Gastrocnemius medialis (tissue), 4 donors: ENCODE measurements at places on chromosomes 7 and 10. TPM values are rescaled to one million over a fixed set of nuclear protein-coding genes. Genes with fewer than 3 reads are reported as not detected.

Gene NPFFR1
- not detected for total RNA-seq

Gene PPIA
- 487 TPM for total RNA-seq

DNA sequence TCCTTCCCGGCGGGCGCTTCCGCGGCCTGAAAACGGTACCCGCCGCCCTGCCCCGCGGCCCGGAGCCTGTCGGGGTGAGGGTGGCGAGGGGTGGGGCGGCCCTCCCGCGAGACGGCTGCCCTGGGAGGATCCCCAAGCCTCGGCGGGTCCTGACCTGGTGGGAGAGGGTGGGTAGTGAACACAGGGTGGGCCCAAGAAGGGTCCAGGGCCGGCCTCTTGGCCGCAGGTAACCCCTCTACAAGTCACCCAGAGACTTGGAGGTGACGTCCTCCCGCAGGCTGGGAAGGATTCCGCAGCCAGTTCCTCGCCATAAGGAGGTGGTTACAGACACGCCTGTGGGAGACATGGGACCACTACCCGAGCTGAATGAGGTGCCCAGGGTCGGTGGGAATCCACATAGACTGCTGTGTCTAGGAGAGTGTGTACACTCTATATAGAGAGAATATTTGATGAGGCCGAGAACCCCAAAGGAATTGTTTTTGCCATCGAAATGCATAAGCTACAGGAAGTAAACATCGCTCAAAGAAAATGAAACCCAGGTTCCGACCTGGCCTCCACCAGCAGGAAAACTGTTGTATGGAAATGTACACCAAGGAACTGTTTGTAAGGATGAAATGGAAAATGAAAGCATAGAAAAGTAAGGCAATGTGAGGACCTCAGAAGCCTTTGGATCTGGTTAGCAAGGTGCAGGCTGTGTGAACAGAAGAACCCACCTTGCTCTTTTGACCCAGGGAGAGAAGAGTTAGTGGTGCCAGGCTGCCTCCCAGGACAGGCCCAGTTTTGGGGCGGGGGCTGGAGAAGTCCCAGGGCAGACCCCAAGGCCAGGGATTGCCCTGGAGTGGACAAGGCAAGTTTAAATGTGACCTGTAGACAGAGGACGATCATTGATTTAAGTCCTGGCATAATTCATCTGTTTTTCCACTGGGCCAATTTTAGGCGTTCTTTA lies 659 bp downstream of the OPTN start:
- H3K4me1 ChIP-seq = peaks cover 40% of the 10 kb centered on the region
- peak overlapping the region; percentile 96 for H3K27ac ChIP-seq
- no peaks in the 10 kb centered on the region for H3K36me3 ChIP-seq
- peak; percentile 60 for DNase-seq
- peak overlapping the region; percentile 78 for H3K4me3 ChIP-seq
- no peaks in the 10 kb centered on the region for H3K27me3 ChIP-seq

- H3K27me3 ChIP-seq = no peaks in the 10 kb centered on the region
- no peak overlapping the region for H3K27ac ChIP-seq
- H3K4me1 ChIP-seq = no peaks in the 10 kb centered on the region
- no peak for DNase-seq
- no peaks in the 10 kb centered on the region for H3K36me3 ChIP-seq
- H3K4me3 ChIP-seq = no peak overlapping the region
These were observed 54.6 kb upstream of the NRG3 start for GRCh38 chr10:81820418-81820817.

- H3K27ac ChIP-seq = peak overlapping the region; percentile 100
- peak; percentile 60 for DNase-seq
- H3K27me3 ChIP-seq = no peaks in the 10 kb centered on the region
- peaks cover 36% of the 10 kb centered on the region for H3K4me1 ChIP-seq
These were observed 7.9 kb downstream of the HSPB1 start for GRCh38 chr7:76310102-76310957.

DNA sequence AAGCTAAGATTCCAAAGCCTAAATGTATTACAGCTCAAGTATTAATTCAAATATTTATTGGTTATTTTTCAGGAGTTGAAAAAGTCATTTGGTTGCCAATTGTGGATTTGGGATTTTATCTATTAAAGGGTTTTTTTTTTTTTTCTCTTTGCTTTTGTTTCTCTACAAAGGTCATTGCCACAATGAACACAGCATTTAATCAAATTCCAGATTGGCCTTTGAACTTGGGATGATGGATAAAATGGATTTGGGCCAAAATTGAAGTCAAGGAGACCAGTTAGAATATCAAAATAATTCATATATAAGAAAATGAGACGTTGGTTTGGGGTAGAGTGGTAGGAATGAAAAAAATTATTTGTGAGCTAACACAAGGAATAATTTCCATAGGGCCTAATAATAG lies 9.6 kb downstream of the LIPN start:
- DNase-seq = no peak
- no peak overlapping the region for H3K4me3 ChIP-seq
- no peaks in the 10 kb centered on the region for H3K27me3 ChIP-seq
- no peaks in the 10 kb centered on the region for H3K36me3 ChIP-seq

GRCh38 chr7:21883069-21883468 lies 62.6 kb downstream of the CDCA7L start:
- DNase-seq = no peak
- no peak overlapping the region for H3K27ac ChIP-seq
- H3K4me3 ChIP-seq = no peak overlapping the region
- H3K27me3 ChIP-seq = no peaks in the 10 kb centered on the region
- H3K36me3 ChIP-seq = no peaks in the 10 kb centered on the region
- H3K4me1 ChIP-seq = no peaks in the 10 kb centered on the region

- H3K4me1 ChIP-seq = no peaks in the 10 kb centered on the region
- H3K27ac ChIP-seq = no peak overlapping the region
- H3K36me3 ChIP-seq = no peaks in the 10 kb centered on the region
- no peak for DNase-seq
- H3K27me3 ChIP-seq = no peaks in the 10 kb centered on the region
These were observed 11.2 kb upstream of the ARPC1A start for GRCh38 chr7:99314504-99314903.

- no peak for DNase-seq
- no peak overlapping the region for H3K27ac ChIP-seq
- no peaks in the 10 kb centered on the region for H3K27me3 ChIP-seq
- H3K36me3 ChIP-seq = no peaks in the 10 kb centered on the region
These were observed 538.5 kb downstream of the SUGCT start for GRCh38 chr7:40673285-40673684.

DNA sequence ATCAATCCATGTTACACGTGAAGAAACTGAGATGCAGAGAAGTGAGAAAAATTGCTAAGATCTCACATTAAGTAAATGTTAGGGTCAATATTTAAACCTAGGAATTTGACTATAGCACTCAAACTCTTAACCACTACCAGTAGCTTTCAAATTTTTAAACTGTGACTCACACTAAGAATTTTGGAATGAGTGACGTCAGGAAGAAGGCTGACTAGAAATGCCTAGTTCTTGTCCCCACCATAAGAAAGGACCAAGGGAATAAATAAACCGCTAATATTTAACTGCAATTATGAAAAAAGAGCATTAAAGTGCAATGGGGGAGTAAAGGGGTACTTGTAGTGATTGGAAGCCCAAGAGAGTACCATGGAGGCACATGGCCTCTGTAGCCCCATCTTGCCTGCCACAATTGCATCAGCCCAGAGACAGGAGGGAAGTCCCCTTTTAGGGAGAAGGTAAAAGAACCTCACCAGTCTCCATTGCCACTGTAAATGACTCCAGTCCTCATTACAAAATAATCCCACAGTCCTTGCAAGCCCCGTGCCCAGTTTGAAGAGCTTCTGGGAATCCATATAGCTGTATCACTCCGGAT lies 3.5 kb upstream of the AKR1B1 start:
- no peak overlapping the region for H3K27ac ChIP-seq
- no peak for DNase-seq
- no peaks in the 10 kb centered on the region for H3K27me3 ChIP-seq
- H3K36me3 ChIP-seq = no peaks in the 10 kb centered on the region

- no peaks in the 10 kb centered on the region for H3K4me1 ChIP-seq
- no peaks in the 10 kb centered on the region for H3K27me3 ChIP-seq
- H3K27ac ChIP-seq = no peak overlapping the region
- peaks cover 4% of the 10 kb centered on the region for H3K36me3 ChIP-seq
- no peak for DNase-seq
These were observed 259.0 kb downstream of the BBS9 start for GRCh38 chr7:33388332-33388731.

GRCh38 chr10:97919012-97919411 lies 69.4 kb downstream of the GOLGA7B start:
- peaks cover 8% of the 10 kb centered on the region for H3K4me1 ChIP-seq
- no peak overlapping the region for H3K4me3 ChIP-seq
- H3K36me3 ChIP-seq = no peaks in the 10 kb centered on the region
- DNase-seq = no peak
- no peaks in the 10 kb centered on the region for H3K27me3 ChIP-seq

DNA sequence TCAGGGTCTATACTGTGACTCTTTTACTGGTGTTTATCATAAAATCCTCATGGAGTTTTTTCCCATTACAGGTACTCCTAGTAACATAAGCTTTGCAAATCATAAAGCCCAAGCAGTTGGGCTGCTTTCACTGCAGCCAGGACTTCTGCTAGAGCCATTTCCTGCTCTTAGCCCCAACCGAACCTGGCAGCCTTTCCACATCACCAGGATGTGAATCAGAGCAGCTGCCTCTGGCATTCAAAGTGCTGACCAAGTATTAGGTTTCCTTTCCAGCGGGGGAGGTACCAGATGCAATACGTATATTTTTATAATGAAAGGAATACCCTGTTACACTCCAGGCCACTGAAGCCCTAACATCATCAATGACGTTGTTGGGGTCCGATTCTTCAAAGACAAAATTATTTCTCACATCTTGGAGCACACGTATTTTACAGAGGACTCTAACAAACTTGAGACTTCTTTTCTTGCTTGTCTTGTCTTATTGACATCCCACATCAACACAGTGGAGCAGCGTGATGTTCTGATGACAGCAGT lies 3.6 kb upstream of the HTR5A start:
- no peak overlapping the region for H3K4me3 ChIP-seq
- peaks cover 6% of the 10 kb centered on the region for H3K4me1 ChIP-seq
- H3K27ac ChIP-seq = peak overlapping the region; percentile 46
- H3K27me3 ChIP-seq = no peaks in the 10 kb centered on the region
- peak; percentile 17 for DNase-seq
- H3K36me3 ChIP-seq = no peaks in the 10 kb centered on the region

DNA sequence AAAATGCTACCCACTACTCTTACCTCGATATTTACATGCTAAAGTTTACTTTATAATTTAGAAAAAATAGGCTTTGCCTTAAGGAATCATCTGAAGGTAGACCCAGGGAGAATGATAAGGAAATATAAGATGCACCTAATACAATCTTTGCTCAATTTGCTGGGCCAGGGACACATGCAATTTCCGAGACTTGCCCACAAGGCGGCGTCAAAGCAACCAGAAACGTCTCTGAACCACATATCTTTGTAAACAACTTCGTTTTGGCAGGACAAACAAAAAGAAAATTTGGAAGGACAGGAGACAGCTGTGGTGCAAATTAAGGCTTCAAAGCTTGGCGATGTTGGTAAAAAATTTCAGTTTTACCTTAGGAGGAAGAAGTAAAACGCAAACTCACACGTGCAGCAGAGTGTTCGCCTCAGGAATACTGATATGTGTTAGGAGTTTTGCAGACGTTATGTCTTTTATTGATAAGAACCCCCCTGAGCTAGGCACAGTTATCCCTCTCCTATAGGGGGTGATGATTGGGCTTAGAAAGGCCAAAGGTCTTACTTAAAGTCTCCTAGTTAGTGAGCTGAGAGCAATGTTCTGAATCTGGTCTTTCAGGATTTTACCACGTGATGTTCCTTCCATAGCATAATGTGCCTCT lies 134.3 kb downstream of the PRKCQ start:
- H3K4me1 ChIP-seq = peaks cover 11% of the 10 kb centered on the region
- H3K27ac ChIP-seq = peak overlapping the region; percentile 83
- peak; percentile 66 for DNase-seq
- no peaks in the 10 kb centered on the region for H3K27me3 ChIP-seq
- no peak overlapping the region for H3K4me3 ChIP-seq
- H3K36me3 ChIP-seq = no peaks in the 10 kb centered on the region

DNA sequence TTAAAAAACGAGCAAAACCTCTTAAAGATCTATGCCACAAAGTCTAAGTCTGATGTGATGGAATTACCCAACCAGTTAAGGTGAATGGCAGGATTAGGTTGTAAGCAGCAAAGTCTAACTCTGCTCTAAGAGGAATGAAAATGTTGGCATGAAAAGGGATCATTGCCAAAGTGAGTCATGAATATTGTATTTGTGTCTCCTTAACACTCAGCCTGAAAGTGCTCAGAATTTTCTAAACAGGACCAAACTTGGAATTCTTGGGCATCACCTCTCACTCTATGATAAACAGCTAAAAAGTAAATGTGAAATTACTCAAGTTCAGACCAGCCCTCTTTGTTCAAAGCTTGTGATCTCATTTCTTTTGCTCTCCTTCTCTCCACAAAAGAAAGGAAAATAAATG lies 27.0 kb downstream of the PPP1R3A start:
- DNase-seq = no peak
- H3K27me3 ChIP-seq = no peaks in the 10 kb centered on the region
- peak overlapping the region; percentile 88 for H3K27ac ChIP-seq
- no peaks in the 10 kb centered on the region for H3K36me3 ChIP-seq
- peaks cover 63% of the 10 kb centered on the region for H3K4me1 ChIP-seq

- H3K36me3 ChIP-seq = no peaks in the 10 kb centered on the region
- DNase-seq = no peak
- H3K4me1 ChIP-seq = peaks cover 38% of the 10 kb centered on the region
These were observed 677 bp downstream of the TSPAN14 start for GRCh38 chr10:80454513-80455460.

DNA sequence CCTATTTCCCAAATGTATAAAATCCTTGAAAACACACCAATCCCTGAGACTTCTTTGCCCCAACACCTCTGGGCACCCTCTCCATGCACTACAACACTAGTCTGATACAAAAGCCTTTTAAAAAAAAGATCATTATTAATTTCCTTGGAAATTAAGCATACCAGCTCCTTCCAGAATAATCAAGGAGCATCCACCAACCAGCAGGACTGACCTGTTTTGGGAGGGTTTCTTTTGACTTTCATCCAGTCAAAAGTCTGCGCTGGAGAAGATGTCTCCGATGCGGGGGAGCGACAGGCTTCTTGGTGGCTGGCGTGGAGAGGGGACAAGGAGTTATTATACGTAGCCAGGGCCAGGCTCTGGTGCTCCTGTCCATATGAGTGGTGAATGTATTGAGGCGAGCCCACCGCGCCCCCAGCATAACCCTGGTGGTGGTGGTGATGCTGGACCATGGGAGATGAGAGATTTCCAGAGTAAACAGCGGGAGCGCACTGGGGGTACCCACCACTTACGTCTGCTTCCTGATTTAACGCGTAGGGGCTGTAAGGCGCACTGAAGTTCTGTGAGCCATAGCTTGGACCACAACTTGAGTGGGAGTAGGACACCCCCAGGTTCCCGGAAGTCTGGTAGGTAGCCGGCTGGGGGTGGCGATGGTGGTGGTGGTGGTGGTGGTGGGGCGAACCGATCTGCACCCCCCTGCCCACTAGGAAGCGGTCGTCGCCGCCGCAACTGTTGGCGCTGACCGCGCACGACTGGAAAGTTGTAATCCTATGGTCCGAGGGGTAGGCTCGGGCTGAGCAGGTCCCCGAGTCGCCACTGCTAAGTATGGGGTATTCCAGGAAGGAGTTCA lies 527 bp downstream of the HOXA1 start:
- peak overlapping the region; percentile 97 for H3K4me3 ChIP-seq
- H3K27me3 ChIP-seq = no peaks in the 10 kb centered on the region
- no peak for DNase-seq
- H3K27ac ChIP-seq = no peak overlapping the region
- peaks cover 24% of the 10 kb centered on the region for H3K4me1 ChIP-seq

GRCh38 chr10:44902941-44903545 lies 8.1 kb upstream of the TMEM72 start:
- H3K27ac ChIP-seq = no peak overlapping the region
- no peaks in the 10 kb centered on the region for H3K27me3 ChIP-seq
- H3K36me3 ChIP-seq = no peaks in the 10 kb centered on the region
- DNase-seq = no peak
- H3K4me3 ChIP-seq = no peak overlapping the region
- peaks cover 2% of the 10 kb centered on the region for H3K4me1 ChIP-seq
